ENCODE measurements at places on chromosomes 6 and 20. TPM values are rescaled to one million over a fixed set of nuclear protein-coding genes. Genes with fewer than 3 reads are reported as not detected.

NR2E1 gene
- 0.27 TPM for total RNA-seq

KHDRBS2 gene
- total RNA-seq, result 8.0 TPM

RNF217 gene
- total RNA-seq, result 15.6 TPM

MCM8 gene
- total RNA-seq, result 3.4 TPM

ACSS1 gene
- 28.9 TPM for total RNA-seq

Measured in motor neuron (in vitro differentiated cells).